ENCODE measurements at places on chromosomes 16 and 17.

GRCh38 chr16:68128577-68129305 lies 43.6 kb downstream of the NFATC3 start:
- no peak for DNase-seq

DNA sequence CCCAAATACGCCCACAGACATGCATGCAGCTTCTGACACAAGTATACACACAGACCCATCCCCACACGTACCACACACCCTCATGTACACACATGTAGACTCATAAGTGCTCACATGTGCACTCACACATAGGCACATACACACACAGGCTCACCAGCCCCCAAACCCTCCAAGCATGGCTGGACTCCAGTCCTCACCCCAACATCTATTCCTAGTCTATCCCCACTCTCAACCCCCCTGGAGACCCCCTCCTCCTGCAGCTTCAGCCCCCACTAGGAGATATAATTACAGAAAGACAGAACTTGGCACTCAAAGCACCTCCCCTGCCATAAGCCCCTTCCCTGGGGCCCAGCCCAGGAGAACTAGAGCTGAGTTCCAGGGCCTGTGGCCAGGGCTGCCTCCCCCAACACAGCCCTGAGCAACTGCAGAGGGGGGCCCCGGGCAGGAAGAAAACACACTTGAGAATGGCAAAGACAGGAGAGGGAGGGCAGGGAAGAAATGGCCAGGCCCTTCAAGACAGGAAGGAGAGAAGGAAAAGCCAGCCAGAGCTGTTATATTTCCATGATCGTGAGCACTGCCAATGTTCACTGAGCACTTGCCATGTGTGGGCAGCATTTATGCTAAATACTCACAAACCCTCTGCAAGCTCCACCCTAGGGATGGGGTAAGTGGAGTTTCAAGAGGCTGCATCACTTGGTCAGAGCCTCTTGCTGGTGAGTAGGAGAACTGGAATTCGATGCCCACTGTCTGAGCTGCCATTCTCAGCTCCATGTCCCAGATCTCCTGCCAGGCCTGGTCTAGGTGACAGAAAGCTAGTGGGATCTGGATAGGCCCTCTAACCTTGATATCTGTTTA lies 224.5 kb downstream of the ZNF423 start:
- DNase-seq, result no peak

DNA sequence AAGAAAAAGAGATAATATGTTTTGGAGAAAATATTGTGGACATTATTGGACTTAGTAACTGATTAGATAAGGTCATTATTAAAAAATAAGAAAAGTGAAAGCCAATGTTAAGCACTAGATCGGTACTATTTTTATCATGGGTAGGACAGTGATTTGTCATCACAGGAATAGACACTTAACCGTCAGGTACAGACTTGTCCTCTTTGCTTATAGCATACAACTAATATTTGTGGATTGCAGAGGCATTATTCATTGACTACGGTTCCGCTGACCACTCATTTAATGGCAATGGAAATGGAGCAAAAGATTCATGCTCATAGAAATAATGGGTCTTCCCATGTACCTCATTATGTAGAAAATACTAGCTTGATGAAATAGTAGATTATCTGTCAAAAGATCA lies 596.3 kb upstream of the CA10 start:
- DNase-seq, result no peak

GRCh38 chr17:57366177-57366557 lies 109.8 kb downstream of the MSI2 start:
- no peak for DNase-seq

- no peak for DNase-seq
Measured at GRCh38 chr16:30509081-30509765, 17.1 kb downstream of the ZNF768 start.

- no peak for DNase-seq
Measured at GRCh38 chr17:58818654-58819053, 63.0 kb downstream of the PPM1E start.

DNA sequence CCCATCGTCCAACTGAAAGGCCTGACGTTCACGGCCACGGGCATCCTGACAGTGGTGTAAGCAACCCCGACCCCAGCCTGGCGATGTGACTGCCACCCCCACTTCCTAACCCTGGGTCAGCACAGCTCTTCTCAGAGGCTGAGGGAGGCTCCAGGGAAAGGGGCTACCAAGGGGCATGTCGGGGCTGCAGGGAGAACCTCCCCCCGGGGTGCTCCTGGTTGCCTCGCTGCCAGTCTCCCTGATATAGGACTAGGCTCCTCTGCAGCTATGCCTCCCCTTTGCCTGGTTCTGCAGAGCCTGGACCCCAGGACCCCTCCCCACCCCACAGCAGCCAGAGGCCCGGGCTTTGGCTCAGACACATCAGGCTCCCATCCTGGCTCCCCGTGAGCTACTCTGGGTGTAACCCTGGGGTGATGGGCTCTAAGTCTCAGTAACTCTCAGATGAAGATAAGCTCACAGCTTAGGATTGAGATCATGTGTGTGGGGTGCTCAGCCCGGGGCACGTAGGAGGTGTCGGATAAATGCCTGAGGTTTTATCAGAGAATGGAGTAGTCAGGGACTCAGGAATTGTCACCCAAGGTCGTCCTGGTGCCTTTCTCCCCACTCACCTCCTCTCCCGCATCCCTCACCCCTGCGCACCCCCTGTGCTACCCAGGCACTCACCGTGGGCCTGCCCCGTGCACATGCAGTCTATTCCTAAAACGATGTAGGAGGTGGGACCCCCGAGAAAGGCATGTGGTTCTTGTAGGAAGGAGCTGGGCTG lies 10.6 kb downstream of the ITGAD start:
- no peak for DNase-seq

DNA sequence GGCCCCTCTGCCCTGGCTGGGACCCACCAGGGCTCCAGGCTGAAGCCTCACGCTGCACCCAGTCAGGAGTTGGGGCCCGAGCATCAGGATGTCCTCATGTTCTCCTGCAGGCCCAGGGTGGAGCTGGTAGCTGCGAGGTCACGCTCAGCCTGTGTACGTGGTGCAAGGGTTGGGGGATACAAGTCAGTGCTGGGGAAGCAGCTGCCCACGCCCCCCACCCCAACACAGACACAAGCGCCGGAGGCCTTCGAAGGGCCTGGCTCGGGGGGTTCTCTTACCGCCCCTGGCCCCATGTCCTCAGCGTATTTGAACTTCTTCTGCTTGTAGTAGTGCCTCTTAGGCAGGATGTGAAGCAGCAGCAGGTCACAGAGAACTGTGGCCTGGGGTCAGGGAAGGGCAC lies 4.9 kb upstream of the CAMKK1 start:
- no peak for DNase-seq

- DNase-seq, result peak; percentile 66
Measured at GRCh38 chr17:68461122-68461539, 3.8 kb upstream of the WIPI1 start.

- DNase-seq, result no peak
Measured at GRCh38 chr17:5304636-5305035, 22.6 kb downstream of the RABEP1 start.

DNA sequence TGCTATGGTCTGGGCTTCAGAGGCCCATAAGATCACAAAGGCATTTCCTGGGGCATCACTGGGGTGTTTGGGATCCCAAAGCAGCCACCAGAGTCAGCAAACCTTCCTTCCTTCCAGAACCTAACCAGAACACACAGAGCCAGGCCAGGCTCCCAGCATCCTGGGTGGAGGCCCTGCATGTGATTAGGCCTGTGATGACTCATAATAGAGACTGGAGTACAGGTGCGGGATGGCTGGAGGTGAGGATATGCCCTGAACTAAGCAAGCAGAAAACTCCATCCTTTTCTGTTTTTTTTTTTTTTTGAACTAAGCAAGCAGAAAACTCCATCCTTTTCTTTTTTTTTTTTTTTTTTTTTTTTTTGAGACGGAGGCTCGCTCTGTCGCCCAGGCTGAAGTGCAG lies 17.7 kb upstream of the GFOD2 start:
- no peak for DNase-seq

GRCh38 chr16:89123001-89123830 lies 29.6 kb downstream of the ACSF3 start:
- DNase-seq, result no peak

DNA sequence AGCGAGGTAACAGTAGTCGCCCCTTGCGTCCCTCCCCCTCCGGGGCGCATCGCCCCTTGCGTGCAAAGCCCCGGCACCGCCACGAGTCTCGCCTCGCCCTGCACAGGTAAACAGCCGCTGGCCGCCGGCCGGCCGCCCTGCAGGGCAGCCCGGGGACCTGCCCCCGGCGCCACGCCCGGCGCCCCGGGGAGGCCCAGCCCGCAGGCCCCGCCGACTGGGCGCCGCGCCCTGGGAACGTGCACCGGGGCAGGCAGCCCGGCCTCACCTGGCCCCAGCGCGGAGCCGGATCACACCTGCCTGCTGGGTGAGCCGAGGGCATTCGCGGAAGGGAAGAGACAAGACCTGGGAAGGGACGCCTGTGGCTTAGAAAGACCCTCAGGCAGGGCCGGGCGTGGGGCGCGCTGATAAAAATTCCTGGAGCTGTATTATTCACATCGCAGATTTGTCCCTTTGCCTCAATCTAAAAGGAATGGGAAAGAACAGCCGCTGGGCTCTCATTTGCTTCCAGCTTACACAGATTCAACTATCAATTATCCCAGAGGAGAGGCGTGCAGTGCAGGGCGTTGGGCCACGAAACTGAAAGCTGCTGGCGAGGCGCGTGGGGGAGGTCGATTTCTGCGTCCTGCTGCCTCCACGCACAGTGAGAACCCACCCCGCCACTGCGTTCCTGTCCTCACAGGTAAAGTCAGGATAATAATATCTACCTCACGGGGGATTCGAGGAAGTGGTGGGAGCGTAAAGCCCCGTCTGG lies 451.9 kb downstream of the SLC39A11 start:
- DNase-seq, result no peak

- DNase-seq, result no peak
Measured at GRCh38 chr17:68343976-68344375, 52.7 kb downstream of the ARSG start.

DNA sequence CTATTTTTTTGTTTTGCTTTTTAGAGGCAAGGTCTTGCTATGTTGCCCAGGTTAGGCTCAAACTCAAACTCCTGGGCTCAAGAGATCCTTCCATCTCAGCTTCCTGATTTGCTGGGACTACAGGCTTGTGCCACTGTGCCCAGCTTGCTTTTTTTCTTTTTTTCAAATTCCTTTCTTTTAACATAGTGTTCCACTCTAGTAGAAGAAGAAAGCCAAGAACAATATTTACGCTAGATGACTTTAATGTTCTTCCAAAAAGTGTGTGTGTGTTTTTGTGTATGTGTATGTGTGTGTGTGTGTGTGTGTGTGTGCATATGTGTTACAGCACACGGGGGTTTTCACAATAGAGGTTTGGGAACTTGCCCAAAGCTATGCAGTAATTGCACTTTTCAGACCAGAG lies 10.7 kb upstream of the UMOD start:
- DNase-seq, result no peak

DNA sequence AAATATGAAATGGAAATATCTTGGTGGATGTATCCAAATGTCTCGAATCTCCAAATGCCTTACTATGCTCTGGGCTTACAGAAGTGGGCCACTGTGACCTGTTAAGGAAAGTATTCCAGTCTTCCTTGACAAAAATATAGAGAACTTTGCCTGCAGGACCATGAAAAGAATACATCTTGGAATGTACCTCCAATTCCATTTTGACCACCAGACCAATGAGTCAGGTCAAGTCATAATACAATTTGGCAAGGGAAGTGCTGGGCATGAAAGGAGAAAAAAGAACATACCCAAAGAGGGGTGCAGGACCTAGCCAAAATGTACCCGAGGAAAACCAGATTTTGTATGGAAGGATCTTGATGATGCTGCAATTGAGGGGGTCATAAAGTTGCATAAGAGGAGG lies 1153.7 kb upstream of the GOT2 start:
- no peak for DNase-seq

Measured in activated CD4-positive, alpha-beta T cell treated with anti-CD3 and anti-CD28 coated beads, Interleukin-2, amount 50 U/mL, for 16 hours (primary cell).